ENCODE measurements at places on chromosomes 4 and X. TPM values are rescaled to one million over a fixed set of nuclear protein-coding genes. Genes with fewer than 3 reads are reported as not detected.

The MYL5 gene
- 21.8 TPM for total RNA-seq

The MAGEA12 gene
- not detected for total RNA-seq

DNA sequence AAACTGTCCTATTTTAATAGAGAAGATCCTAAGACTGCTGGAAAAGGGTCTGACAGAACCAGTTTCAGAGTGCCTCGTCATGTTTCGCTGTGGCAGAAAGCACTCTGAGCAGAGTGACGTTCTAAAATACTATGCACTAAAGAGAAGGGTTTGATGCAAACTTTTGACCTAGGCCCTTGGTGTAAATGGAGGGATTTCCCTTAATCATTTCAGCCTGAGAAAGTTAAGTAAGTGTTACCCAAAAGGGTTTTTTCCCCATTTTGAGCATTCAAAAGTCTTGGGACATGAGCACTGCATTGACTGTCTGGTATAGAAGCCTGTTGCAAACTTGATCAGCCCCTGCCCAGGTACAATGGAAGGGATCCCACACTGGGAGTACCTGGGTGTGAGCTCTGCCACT, 157.5 kb upstream of the ATOH1 start:
- no peak for DNase-seq

- DNase-seq, result no peak
Observed at GRCh38 chr4:109301651-109302360, 652 bp downstream of the COL25A1 start.

GRCh38 chr4:8747467-8748235, 124.0 kb downstream of the HMX1 start:
- no peak for DNase-seq

- DNase-seq, result no peak
Observed at GRCh38 chrX:81120936-81121371, 80.8 kb downstream of the HMGN5 start.

- DNase-seq, result no peak
Observed at GRCh38 chrX:47574547-47575301, 7.5 kb upstream of the TIMP1 start.
